Upper lobe of left lung (tissue), 6 donors: ENCODE measurements at places on chromosomes 7 and 10. TPM values are rescaled to one million over a fixed set of nuclear protein-coding genes. Genes with fewer than 3 reads are reported as not detected.

- H3K36me3 ChIP-seq: no peaks in the 10 kb centered on the region
- H3K4me1 ChIP-seq: no peaks in the 10 kb centered on the region
- no peak overlapping the region for H3K4me3 ChIP-seq
- DNase-seq: no peak
- no peak overlapping the region for H3K27ac ChIP-seq
Measured at GRCh38 chr10:9299966-9300365, 1245.5 kb downstream of the GATA3 start.

DNA sequence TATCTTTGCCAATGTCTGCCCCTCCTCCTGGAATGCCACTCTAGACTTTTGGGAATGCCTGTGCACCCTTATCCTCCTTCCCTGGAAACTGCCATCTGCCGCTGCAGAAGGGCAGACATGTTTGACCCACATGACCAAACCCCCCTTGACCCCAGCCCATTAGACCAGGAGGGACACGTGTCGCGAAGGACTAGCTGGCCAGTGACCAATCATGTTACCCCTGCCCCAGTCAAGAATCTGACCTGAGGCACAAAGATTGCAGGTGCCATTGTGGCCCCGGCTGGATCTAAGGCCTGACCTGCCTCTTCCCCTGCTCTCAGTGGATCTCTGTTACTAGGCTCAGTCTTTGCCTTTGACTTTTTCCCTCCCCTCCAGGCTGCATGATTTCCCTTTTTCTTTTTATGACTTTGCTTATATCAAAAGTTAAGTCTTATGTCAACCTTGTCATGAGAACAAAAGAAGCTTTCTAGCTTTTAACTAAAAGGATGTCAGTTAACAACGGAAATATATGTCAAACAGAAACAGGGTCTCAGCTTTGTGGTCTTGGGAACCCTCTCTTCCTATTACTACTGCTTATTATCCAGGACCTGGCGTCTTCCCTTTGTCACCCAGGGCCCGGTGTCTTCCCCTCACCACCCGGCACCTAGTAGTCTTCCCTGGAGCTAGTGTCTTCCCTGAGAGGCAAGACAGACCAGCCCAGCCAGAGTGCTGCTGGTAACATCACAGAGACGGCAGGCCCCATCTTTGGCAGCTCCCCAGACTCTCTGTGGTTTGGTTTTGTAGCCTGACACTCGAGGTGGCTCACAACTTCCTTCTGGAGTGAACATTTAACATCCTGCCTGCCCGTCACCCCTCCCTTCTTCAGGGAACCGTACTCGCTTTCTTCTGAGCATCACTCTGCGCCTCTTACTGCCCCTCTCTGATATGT, 24.4 kb upstream of the PPIF start:
- H3K4me3 ChIP-seq: no peak overlapping the region
- no peaks in the 10 kb centered on the region for H3K36me3 ChIP-seq
- peak overlapping the region; percentile 52 for H3K27ac ChIP-seq
- no peaks in the 10 kb centered on the region for H3K27me3 ChIP-seq

DNA sequence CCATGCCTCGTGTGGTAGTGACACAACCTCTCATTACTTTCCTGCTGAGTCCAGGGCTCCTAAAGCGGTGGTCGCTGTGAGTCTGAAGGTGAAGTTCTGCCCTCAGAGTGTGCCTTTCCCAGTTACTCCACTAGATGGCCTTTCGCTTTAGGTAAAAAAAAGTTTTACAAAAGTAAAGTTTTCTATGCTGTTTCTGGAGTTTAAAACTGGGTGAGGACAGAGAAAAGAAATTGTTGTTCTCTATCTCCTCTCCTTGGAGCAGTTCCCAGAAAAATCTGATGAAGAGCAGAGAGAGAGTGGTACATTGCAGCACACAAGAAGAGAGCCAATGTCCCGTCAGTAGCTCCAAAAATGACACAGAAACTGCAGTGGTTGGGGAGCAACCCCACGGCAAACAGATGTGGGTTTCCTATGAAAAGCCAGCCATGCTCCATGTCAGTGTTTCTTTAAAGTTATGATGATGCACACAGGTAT, 257.1 kb downstream of the GLI3 start:
- H3K4me1 ChIP-seq: peaks cover 13% of the 10 kb centered on the region
- no peak overlapping the region for H3K4me3 ChIP-seq
- H3K27me3 ChIP-seq: no peaks in the 10 kb centered on the region
- H3K36me3 ChIP-seq: no peaks in the 10 kb centered on the region
- DNase-seq: no peak

GRCh38 chr10:75396631-75397495, 4.7 kb downstream of the ZNF503 start:
- H3K36me3 ChIP-seq: peaks cover 14% of the 10 kb centered on the region
- DNase-seq: no peak
- peaks cover 16% of the 10 kb centered on the region for H3K4me1 ChIP-seq

- H3K27me3 ChIP-seq: no peaks in the 10 kb centered on the region
- no peak overlapping the region for H3K27ac ChIP-seq
- no peak overlapping the region for H3K4me3 ChIP-seq
Measured at GRCh38 chr10:28624351-28624750, 53.0 kb upstream of the BAMBI start.

Gene TMEM225B
- total RNA-seq: 0.91 TPM
